Right cardiac atrium (tissue), 5 donors: ENCODE measurements at places on chromosomes 16 and 17. TPM values are rescaled to one million over a fixed set of nuclear protein-coding genes. Genes with fewer than 3 reads are reported as not detected.
A peak's percentile ranks its signal among the peaks of the same experiment; 100 is the strongest.

The ZACN gene
- polyA plus RNA-seq: 1.5 TPM

DNA sequence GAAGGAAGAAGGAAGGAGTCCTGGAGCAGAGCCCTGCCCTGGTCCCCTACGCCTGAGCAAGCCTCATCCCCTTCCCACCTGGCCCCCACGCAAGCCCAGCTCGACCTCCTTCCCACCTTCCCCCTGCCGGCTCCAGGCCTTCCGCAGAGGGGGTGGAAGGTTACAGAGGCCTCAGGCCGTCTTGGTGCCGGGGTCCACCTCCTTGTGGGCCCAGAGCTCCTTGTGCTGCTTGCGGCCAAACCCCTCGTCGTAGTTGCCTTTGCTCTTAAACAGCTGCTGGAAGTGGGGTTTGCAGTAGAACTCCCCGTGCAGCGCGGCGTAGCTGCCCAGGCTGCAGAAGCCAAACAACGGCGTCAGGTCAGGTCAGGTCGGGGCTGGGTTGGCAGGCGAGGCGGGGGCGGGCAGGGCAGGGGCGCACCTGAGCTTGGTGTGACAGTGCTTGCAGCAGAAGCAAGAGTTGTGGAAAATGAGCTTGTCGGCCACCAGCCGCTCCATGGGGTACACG lies 1.5 kb downstream of the LIMD2 start:
- DNase-seq: peak; percentile 58

DNA sequence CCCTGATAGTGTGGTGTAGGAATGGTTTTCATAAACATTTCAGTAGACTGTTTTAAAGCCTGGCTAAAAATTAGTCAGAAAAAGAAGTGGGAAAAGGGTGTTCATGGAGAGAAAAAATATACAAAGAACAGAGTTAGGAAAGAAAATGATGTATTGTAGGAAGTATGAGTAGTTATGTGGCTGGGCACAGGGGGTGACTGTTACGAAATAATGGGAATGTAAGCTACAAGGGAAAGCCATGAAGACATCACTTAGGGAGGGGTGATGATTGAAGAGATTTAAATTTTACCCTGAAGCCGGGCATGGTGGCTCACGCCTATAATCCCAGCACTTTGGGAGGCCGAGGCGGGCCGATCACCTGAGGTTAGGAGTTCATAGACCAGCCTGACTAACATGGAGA lies 55.3 kb downstream of the NUP88 start:
- no peak for DNase-seq

DNA sequence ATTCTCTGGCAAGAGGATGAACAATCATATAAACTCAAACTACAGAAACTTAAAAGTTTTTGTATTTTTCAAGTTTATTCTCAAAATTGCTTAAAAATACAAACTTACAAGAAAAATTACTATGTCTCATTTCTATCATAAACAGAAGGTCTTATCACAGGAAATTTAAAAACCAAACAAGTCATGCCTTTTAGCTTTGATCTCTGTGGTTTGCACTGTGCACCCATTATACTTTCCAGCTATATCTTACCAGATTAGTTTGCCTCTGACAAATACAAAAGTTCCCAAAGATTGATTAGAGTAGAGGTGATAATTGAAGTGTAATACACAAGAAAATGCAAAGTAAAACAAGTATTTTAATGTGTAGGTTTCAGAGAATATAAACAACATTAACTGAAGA lies 117.4 kb downstream of the MYO1D start:
- no peak for DNase-seq
